Smooth muscle cell of the coronary artery (primary cell): ENCODE measurements at places on chromosomes 7 and 10. TPM values are rescaled to one million over a fixed set of nuclear protein-coding genes. Genes with fewer than 3 reads are reported as not detected.

Gene GSTO2
- total RNA-seq, result 0.47 and 1.1 TPM in 2 replicates

Gene CTAGE15
- not detected in 2 replicates for total RNA-seq

Gene MMRN2
- total RNA-seq, result 2.5 and 17.8 TPM in 2 replicates

Gene LIPK
- not detected in 2 replicates for total RNA-seq

Gene CRHR2
- not detected in 2 replicates for total RNA-seq

Gene GNGT1
- total RNA-seq, result not detected in 2 replicates

Gene HOXA2
- not detected in 2 replicates for total RNA-seq

Gene MRLN
- total RNA-seq, result not detected in 2 replicates

Gene PURB
- total RNA-seq, result 4.6 and 11.8 TPM in 2 replicates

Gene EGR2
- total RNA-seq, result 0.15 and 1.3 TPM in 2 replicates

Gene HOXA13
- total RNA-seq, result not detected in 2 replicates

Gene TSPAN12
- 2.0 and 3.5 TPM in 2 replicates for total RNA-seq

Gene MUC12
- not detected in 2 replicates for total RNA-seq

Gene RPEL1
- 0.08 and 0.12 TPM in 2 replicates for total RNA-seq

Gene MEOX2
- total RNA-seq, result under 0.01 and 1.5 TPM in 2 replicates

Gene CYP3A5
- not detected in 2 replicates for total RNA-seq

Gene SYT15
- total RNA-seq, result 0.08 and 0.59 TPM in 2 replicates

Gene ITPRID1
- total RNA-seq, result not detected in 2 replicates

Gene RNF32
- 0.23 and 0.98 TPM in 2 replicates for total RNA-seq
